Hair follicular keratinocyte (primary cell): ENCODE measurements at places on chromosomes 6 and 20. TPM values are rescaled to one million over a fixed set of nuclear protein-coding genes. Genes with fewer than 3 reads are reported as not detected.

Gene DUSP15
- 0.23 TPM in 1 of 2 replicates, not detected in the other for total RNA-seq

Gene EDEM2
- 22.2 and 32.8 TPM in 2 replicates for total RNA-seq

Gene SSTR4
- not detected in 2 replicates for total RNA-seq

Gene C2
- total RNA-seq, result not detected in 2 replicates

Gene TDP2
- 15.4 and 21.4 TPM in 2 replicates for total RNA-seq

Gene PRRT1
- not detected in 2 replicates for total RNA-seq

Gene HLA-DQB2
- 1.4 and 1.7 TPM in 2 replicates for total RNA-seq

Gene BTNL2
- not detected in 2 replicates for total RNA-seq

Gene PGC
- not detected in 2 replicates for total RNA-seq

Gene CPXM1
- total RNA-seq, result not detected in 2 replicates

Gene TRDN
- total RNA-seq, result not detected in 2 replicates

Gene RNGTT
- 13.8 and 14.5 TPM in 2 replicates for total RNA-seq

Gene STMN3
- 14.6 and 24.8 TPM in 2 replicates for total RNA-seq

Gene SLC26A8
- not detected in 2 replicates for total RNA-seq

Gene SLC17A1
- total RNA-seq, result not detected in 2 replicates

Gene HTR1E
- total RNA-seq, result not detected in 2 replicates

Gene MRAP2
- 0.08 and 0.19 TPM in 2 replicates for total RNA-seq

Gene CLIC1
- total RNA-seq, result 805 and 887 TPM in 2 replicates

Gene DEF6
- 41.9 and 52.8 TPM in 2 replicates for total RNA-seq

Gene C6orf58
- total RNA-seq, result 0.42 TPM in 1 of 2 replicates, not detected in the other

Gene TSPYL1
- total RNA-seq, result 82.8 and 87.4 TPM in 2 replicates

Gene MLIP
- not detected in 2 replicates for total RNA-seq

Gene PRICKLE4
- 1.3 and 1.4 TPM in 2 replicates for total RNA-seq

Gene SLC22A7
- not detected in 2 replicates for total RNA-seq

Gene FUT9
- not detected in 2 replicates for total RNA-seq

Gene OXT
- total RNA-seq, result not detected in 2 replicates

Gene SLC29A1
- total RNA-seq, result 23.2 and 50.3 TPM in 2 replicates

Gene WFDC5
- 0.23 and 1.6 TPM in 2 replicates for total RNA-seq

Gene TCF21
- not detected in 2 replicates for total RNA-seq

Gene FRK
- total RNA-seq, result 2.1 and 2.3 TPM in 2 replicates

Gene ZSCAN23
- 0.87 and 2.5 TPM in 2 replicates for total RNA-seq

Gene TMEM242
- total RNA-seq, result 5.7 and 6.9 TPM in 2 replicates

Gene NRN1
- total RNA-seq, result 0.39 and 0.68 TPM in 2 replicates

Gene NKX2-4
- not detected in 2 replicates for total RNA-seq

Gene CRISP2
- not detected in 2 replicates for total RNA-seq

Gene PBOV1
- not detected in 2 replicates for total RNA-seq

Gene TRIM31
- total RNA-seq, result not detected in 2 replicates

Gene BHLHE23
- total RNA-seq, result not detected in 2 replicates

Gene GPX5
- not detected in 2 replicates for total RNA-seq

Gene ECT2L
- not detected in 2 replicates for total RNA-seq

Gene C6orf141
- 21.5 and 23.2 TPM in 2 replicates for total RNA-seq

Gene BFSP1
- 2.2 and 4.3 TPM in 2 replicates for total RNA-seq

Gene TCFL5
- 13.8 and 15.7 TPM in 2 replicates for total RNA-seq

Gene TAGAP
- not detected in 2 replicates for total RNA-seq

Gene KCNK5
- not detected in 2 replicates for total RNA-seq

Gene TRIM15
- total RNA-seq, result not detected in 2 replicates

Gene MAFB
- 0.16 and 0.65 TPM in 2 replicates for total RNA-seq

Gene TRIM40
- total RNA-seq, result not detected in 2 replicates

Gene TUBB2A
- total RNA-seq, result 77.9 and 84.6 TPM in 2 replicates

Gene SDCBP2
- total RNA-seq, result 3.9 and 11.3 TPM in 2 replicates

Gene THEMIS
- not detected in 2 replicates for total RNA-seq

Gene RTN4IP1
- total RNA-seq, result 5.5 and 11.5 TPM in 2 replicates
